ENCODE measurements at places on chromosomes 12 and 14. TPM values are rescaled to one million over a fixed set of nuclear protein-coding genes. Genes with fewer than 3 reads are reported as not detected.
A peak's percentile ranks its signal among the peaks of the same experiment; 100 is the strongest.

DNA sequence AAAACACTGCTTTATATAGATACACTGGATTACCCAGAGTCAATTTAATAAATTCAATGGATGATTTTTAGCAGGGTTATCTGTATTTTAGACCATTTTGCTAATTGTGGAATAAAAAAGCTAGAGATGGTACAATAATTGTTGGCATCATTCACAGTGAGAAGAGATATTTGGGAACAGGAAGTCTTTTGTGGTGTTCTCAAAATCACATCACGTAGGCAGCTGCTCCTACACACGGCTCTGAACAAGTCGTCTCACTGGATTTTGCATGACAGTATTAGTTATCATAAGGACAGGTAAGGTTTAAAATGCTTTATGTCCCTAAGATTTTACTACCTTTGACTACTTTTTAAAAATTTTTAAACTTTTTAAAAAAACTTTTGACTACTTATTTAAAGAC lies 52.0 kb downstream of the PAPLN start:
- no peak for DNase-seq
- peaks cover 35% of the 10 kb centered on the region for H3K4me1 ChIP-seq
- no peaks in the 10 kb centered on the region for H3K27me3 ChIP-seq
- peak overlapping the region; percentile 55 for H3K27ac ChIP-seq
- H3K4me3 ChIP-seq, result peak overlapping the region; percentile 20

GRCh38 chr12:19458733-19459132 lies 19.4 kb downstream of the AEBP2 start:
- no peak overlapping the region for H3K27ac ChIP-seq
- peaks cover 3% of the 10 kb centered on the region for H3K36me3 ChIP-seq
- no peak for DNase-seq
- H3K27me3 ChIP-seq, result no peaks in the 10 kb centered on the region
- no peak overlapping the region for H3K4me3 ChIP-seq

GRCh38 chr12:119780786-119781434 lies 96.2 kb downstream of the CIT start:
- no peak overlapping the region for H3K27ac ChIP-seq
- no peak for DNase-seq
- peaks cover 6% of the 10 kb centered on the region for H3K4me1 ChIP-seq
- H3K27me3 ChIP-seq, result no peaks in the 10 kb centered on the region

DNA sequence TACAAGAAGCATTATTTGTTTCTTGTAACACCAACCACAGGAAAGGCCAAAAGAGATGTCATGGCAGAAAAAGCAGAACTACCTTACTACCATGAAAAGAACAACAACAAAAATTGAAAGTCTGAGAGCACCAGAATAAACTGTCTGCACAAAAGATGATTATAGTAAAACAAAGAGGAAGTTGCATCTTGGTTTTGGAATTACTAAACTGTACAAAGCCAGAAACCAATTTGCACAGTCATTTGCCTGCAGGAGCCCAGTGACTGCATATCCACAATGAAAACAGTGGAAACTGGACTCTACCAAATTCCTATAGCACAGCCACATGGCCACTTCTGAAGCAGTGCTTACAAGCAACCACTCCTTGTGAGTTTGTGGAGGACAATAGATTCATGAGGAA lies 276.2 kb downstream of the SSPN start:
- peaks cover 35% of the 10 kb centered on the region for H3K4me1 ChIP-seq
- peak overlapping the region; percentile 27 for H3K27ac ChIP-seq
- DNase-seq, result peak; percentile 82

The SLC39A9 gene
- total RNA-seq, result 58.7 TPM
